CD4-positive, alpha-beta T cell treated with Interleukin-17A for 1 hour (primary cell): ENCODE measurements at places on chromosomes 6 and 20.

- no peak for DNase-seq
Observed at GRCh38 chr6:42423244-42423643, 28.5 kb downstream of the TRERF1 start.

DNA sequence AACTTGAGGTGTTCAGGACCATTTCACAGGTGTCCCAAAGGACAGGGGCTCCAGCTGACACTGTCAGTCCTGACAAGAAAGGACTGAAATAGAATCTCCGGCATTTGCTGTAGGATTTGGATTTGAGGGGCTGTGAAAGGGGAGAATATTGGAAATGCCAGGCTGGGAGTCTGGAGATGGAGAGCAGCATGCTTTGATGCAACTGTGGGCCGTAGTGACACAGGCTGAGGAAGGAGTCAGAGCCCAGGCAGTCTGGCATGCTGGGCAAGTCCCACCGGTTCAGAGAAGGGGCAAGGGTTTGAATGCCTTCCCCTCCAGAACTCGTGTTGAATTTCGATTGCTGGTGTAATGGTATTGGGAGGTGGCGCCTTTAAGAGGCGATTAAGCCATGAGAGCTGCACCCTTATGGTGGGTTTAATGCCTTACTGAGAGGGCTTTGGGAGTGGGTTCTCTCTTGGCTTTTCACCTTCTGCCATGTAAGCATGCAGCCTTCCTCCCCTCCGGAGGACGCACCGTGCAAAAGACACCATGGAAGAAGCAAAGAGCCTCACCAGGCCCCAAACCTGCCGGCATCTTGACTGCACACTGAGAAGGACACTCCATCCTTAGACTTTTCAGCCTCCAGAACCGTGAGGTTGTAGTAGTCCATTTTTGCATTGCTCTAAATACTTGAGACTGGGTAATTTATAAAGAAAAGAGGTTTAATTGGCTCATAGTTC is 9.4 kb upstream of the PYGB start:
- no peak for DNase-seq

DNA sequence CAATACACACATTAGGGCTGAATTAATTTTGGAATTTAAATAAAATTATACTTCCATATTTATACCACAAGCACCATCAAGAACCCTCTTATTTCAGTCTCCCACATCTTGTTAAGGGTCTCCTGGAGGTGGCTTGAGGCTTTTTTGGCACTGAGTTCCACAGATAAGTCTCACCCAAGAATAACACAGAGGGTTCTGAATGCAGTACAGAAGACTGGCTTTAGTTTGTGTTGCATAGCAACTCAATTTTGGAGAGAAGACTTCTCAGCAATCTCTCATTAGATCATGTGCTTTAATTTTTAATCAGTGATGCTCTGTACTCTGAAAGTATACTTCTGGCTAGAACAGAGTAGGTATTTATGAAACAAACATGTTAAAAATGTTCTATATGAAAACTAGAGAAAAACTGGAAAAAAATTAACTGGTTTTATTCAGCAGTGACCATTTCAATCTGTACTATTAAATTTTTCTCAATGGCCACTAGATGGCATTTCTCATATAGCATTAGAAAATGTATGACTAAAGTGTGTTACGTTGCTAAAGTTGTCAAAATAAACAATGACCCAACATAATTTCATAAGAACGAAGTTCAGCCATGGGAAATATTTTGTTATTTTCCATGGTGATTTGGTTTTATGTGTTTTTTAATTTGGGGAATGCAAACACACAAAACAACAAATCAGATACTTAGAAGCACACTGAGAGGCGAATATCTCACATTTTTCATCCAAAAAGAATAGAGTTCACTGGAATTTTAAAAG is 32.7 kb upstream of the MAP7 start:
- DNase-seq: peak; percentile 28

- DNase-seq: no peak
Observed at GRCh38 chr20:35030136-35030535, 62.5 kb downstream of the TRPC4AP start.

DNA sequence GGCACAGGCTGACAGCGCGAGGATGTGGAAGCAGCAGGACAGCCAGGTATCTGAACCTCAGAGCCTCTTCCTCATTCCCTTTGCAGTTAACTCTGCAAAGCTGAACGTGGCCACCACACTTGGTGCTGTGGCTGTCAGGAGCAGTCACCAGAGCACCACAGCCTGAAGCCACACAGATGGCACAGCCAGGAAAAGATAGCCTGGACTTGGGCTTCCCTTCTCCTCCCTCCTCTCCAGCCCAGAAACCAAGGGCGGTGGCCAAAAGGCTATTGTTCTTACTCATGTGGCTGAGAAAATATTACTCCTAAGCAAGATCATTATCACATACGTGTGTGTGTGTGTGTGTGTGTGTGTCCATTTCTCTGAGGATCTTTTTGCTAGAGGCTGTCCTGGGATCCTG is 39.8 kb downstream of the CD164 start:
- DNase-seq: no peak

DNA sequence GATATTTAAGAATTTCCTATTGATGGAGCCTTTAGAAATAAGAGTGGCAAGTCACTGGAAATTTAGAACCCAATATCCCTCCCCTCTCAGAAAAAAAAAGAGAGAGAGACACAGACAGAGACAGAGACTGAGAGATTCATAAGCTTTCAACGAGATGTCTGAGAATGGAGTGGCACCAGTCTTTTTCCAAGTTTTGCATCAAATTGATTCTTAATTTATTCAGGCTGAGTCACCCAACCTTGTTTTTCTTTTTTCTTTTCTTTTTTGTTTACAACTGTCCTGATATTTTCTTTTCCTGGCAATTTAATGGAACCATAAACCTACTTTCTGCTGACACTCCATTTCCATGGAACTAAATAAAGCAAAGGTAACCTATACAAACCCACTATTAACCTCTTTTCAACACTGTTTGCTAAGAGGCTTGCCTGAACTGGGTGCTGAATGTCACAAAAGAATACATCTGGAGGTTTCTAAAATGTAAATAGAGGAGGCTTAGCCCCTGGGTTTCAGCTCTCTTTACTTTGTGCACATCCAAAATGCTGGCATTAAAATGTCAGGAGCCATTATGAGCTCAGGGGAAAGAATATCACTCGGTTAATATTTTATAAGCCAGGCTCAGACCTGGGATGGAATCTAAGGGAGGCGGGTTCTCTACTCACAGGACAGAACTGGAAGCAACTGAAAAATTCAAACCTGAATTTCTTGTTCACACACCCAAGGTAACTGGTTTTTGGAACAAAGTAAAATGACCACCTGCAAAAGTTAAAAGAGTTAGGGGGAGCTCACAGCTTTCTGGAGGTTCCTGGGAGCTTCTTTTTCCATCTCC is 100.8 kb downstream of the BFSP1 start:
- DNase-seq: no peak

DNA sequence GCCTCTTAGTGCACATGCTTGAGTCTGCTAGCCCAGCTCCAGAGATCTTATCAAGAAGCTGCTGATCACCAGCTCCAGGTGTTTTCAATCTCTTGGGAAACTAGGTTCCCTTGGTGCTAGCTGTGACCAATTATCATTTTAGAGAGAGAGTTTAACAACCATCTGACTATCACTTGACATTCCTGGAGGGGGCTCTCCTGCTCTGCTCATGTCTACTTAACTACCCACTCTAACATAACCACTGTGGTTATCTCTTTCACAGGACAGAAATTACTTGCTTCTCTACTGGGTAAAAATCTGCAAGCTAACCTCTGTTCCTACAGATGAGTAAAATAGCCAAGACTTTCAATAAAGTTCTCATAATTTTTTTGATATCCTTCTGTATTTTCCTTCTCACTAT is 823.4 kb upstream of the GJE1 start:
- DNase-seq: peak; percentile 24

GRCh38 chr6:160102956-160103824 is 18.4 kb upstream of the SLC22A1 start:
- peak; percentile 33 for DNase-seq

DNA sequence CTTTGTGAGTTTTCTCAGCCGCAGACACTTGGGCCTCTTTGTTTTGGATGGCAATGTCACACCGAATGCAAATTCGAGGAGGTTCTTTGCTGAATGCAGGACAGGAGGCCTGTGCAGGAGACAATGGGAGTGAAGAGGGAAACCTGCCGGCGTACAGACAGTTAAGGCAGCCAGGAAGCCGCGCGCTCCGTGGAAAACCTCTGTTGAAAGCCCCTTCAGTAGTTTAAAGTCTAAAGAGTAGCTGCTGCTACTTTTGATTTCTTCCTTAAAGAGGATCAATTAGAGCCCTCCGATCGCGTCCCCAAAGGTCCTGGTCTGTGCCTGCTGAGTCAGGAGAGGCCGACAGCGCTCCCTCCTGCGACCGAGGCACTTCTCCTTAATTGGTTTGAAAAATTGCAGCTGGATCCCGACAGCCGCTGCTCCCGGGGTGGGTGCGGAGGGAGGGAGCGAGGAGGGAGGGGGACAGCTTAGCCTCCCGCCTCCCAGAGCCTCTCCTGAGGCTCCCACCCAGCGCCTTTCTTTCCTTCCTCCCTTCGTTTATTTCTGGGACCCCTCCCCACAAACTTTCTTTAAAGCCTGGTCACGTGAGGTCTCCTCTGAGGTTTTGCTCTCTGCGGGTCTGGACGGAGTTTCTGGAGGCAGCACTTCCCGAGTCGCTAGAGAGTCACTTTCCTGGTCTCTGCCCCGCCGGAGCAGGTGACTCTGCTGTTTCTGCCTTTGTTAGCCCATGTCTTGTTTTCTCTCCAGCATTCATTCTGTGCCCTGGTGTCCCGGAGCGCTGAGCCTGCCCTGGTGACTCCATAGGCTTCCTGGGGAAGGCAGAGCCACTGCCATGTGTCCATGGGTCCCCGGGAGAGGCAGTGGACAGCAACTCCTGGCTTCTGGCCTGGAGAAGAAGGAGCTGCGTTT is 22.3 kb upstream of the RPP40 start:
- no peak for DNase-seq

DNA sequence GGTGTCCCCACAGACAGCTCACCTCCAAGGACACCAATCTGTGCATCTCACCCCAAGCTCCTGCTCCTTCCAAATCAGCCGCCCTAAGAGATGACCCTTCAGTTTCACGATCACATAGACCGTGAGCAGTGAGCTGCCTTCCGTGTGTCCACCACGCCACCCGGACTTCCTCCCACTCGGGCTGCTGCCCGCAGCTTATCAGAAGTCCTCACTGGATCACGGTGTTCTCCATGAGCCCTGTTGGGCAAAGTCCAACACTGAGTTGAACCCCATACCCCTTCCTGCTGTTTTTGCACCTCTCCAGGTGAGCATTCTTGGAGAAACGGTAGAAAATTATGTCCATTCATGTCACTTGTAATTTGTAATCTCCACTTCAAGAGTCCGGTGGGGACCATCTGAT is 234.4 kb downstream of the SMOC2 start:
- no peak for DNase-seq

DNA sequence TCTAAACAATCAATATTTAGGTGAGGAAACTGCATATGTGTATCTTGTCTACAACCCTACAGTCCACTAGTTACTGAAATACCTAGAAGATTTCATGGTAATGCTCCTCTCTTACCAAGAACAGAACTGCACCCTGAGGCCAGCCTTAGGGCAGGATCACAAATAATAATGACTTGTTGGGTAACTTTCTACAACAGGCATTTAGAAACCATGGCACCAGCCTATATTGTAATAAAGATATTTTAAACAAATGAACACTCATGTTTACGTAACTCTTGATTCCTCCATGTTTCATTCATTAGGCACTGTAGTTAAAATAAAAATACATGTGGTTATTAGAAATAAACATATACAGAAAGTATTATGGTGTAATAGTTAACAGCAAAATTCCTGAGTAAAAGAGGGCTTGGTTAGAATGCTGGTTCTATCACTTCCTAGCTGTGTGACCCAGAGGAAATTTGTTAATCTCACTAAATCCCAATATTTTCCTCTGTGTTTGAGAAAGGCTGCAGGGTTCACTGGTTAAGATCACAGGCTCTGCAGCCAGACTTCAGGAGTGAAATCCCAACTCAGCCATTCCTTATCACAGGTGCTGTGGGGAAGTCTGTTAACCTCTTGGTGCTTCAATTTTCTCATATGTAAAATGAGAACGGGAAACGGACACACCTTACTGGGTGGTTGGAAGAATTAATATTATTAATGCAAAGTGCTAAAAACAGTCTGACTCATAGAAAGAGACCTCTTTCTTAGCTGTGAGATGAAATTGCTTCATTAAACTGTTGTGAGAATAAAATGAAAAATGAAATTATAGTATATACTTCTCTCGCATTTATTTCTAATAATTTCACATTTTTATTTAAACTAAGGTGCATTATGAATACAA is 8.5 kb downstream of the HMGN3 start:
- no peak for DNase-seq

DNA sequence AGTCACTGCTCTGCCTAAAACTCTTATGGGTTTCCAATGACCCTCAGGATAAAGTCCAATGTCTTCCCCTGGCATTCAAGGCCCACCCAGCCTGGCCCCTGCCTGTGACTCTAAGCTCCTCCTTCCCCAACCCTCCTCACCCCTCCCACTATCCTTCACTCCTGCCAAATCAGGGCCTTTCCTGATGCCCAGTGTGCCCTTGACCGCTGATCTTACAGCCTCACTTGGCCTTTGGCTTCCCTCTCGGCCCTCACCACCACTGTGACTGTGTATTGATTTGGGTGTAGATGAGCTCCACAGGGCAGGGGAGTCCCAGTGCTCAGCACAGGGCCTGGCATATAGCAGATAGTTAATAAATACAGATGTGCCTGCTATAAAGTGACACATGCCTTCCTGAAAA is 115.7 kb downstream of the TOX2 start:
- DNase-seq: no peak

GRCh38 chr6:45535933-45536332 is 158.2 kb upstream of the SUPT3H start:
- no peak for DNase-seq

DNA sequence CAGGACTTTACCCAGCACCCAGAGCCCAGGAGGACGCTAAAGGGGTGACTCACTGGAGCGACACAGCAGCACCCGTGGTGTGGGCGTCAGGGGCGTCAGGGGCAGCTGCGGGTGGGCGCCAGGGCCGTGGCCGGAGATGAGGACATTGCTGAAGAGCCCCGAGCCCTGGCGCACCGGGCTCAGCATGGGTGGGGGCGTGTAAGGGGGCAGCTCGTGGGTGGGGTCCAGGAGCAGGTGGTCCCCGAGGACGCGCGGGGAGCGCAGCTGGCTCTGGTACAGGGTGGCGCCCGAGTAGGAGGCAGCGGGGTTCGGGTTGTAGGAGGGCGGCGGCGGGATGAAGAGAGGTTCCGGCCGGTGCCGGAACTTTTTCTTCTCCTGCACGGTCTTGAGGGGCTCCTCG is 41.6 kb upstream of the MRPS10 start:
- DNase-seq: no peak

GRCh38 chr20:57257701-57258453 is 8.6 kb downstream of the BMP7 start:
- no peak for DNase-seq
